ENCODE measurements at places on chromosomes 12 and 14. TPM values are rescaled to one million over a fixed set of nuclear protein-coding genes. Genes with fewer than 3 reads are reported as not detected.
A peak's percentile ranks its signal among the peaks of the same experiment; 100 is the strongest.

FAM181A gene
- not detected for total RNA-seq

GALNT9 gene
- not detected for total RNA-seq

KSR2 gene
- total RNA-seq, result not detected

PAWR gene
- total RNA-seq, result 109 TPM

YEATS4 gene
- total RNA-seq, result 61.5 TPM

NPFF gene
- total RNA-seq, result 1.0 TPM

CRIP1 gene
- 85.6 TPM for total RNA-seq

ABCC9 gene
- 42.3 TPM for total RNA-seq

DNA sequence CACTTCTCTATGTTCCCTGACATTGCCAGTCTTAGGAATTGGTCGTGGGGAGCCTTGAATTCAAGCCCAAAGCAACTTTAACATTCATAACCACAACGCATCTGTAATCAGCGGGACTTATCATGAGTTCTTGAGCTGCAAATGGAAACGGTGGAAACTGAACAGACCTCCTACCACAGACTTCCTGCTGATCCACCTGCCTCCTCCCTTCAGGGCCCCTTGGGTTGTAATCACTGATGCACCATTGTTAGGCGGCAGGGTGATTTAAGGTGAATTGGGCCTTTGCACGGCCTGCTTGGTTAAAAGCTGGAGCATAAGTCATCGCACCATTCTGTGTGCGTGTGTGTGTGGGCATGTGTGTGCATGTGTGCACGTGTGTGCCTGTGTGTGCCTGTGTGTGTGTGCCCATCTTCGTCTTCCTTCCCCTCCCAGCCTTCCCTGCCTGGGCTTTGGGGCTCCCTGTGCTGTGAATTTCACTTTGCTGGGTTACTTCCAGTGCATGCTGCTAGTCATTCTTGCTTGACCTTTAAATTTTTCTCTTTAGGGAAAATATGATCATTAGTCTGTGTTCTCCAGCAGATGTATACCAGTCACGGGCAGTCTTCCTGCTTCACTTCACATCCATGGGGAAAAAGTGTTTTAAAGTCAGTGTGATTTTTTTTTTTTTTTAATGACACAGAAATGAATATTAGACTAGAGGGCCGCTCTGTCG, 29.1 kb downstream of the CHST11 start:
- DNase-seq, result no peak

DNA sequence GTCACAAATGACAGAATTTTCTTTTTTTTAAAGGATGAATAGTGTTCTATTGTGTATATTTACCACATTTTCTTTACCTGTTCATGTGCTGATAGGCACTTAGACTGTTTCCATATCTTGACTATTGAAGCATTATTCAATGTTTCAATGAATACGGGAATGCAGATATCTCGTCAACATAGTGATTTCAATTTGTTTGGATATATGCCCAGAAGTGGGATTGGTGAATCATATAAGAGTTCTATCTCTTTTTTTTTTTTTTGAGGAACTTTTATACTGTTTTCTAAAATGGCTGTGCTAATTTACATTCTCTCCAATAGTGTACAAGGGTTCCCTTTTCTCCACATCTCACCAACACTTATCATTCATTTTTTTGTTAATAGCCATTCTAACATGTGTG, 97.9 kb upstream of the FAR2 start:
- no peak for DNase-seq

GRCh38 chr12:112973011-112973735, 5.1 kb upstream of the OAS2 start:
- DNase-seq, result no peak

- DNase-seq, result peak; percentile 24
Observed at GRCh38 chr12:54680374-54680773, 32.2 kb upstream of the DCD start.

DNA sequence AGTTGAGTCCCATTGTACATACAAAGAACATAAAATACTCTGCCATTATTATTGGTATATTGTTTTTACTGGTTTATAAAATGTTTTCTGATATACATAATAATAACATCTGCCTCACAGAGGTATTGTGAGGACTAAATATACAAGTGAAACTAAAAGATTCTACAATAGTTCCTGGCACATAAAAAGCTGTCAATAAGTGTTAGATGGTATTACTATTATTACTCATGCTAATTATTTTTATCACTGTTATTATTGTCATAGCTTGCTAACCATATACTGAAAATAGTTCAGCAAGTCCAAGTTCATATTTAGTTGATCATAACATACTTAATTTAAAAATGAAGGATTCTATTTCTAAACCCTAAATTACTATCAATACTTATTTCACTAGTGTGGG, 34.4 kb downstream of the BTG1 start:
- no peak for DNase-seq

GRCh38 chr14:68661226-68662225, 131.3 kb downstream of the ZFP36L1 start:
- no peak for DNase-seq

DNA sequence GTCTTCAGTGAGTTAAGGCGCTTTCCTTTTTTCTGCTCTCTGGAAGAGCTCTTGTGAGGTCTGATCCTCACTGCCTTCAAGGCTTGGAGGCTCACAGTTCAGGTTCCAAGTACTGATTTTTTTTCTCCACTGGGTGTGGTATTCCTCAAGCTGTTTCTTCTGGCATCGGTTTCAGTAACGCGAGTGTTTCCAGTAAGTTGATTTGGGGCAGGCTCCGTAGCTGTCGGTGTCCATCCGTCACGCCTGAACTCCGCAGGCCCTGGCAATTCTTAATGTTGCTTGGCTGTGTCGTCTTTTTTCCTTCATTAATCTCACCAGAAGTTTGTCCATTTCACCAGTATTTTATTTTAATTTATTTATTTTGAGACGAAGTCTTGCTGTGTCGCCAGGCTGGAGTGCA, 30.6 kb downstream of the LRCOL1 start:
- DNase-seq, result no peak

GRCh38 chr12:55847033-55847432, 4.3 kb upstream of the MMP19 start:
- no peak for DNase-seq

DNA sequence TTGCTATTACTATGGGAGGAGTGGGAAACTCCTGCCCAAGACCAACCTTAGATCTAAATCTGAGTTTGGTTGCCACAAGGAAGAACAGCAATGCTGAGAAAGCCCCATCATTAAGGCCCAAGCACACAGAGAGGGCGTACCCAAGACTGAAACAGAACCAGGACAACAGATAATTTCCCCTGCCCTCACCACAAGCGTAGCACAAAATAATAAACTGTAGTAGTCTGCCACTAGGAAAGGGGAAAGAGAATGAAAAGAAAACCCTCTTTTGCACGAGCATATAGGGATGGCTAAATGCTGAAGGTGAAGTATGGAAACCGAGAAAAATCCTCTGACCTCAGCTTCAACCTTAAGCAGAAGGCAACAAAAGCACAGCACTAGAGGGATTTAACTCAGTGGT, 76.5 kb upstream of the DHRS4 start:
- DNase-seq, result no peak

Data from NCI-H460 (cell line).